ENCODE measurements at places on chromosomes 4 and X.

- no peak for DNase-seq
Measured at GRCh38 chrX:30582664-30583063, 5.1 kb upstream of the TASL start.

DNA sequence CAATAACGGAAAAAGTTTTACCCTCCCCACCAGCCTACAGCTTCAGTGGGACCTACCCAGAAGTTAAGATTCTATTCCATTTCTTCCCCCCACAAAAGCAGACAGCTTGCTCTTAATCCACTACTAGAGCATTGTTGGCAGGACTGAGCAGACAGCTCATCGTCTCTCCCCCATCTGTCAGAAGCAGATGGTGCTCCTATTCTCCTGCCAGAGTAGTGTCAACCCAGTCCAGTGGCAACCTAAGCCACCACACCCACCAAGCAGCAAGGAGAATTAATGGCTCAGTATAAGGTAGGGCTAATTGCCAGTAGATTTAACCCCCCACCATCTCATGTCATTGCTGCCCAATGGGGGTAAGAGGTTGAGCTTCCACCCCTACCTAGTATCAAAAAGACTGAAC lies 62.0 kb downstream of the AWAT2 start:
- no peak for DNase-seq

DNA sequence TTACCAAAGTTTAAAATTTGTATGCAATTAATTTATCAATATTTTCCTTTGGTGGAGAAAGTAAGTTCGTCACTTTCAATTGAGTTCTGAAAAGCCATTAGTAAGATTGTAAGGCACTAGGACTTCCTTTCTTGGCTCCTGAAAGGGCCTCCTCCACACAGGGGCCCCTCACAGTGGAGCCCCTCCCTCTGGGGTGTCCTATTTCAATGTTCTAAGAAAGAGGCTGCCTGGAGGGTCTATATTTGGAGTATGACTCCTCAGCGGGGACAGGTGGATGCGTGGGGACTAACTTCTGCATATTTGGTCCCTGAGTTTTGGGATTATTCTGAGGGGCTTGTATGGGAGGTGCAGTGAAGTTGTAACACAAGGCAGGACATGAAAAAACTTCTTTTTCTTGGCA lies 1.6 kb upstream of the ARMCX4 start:
- no peak for DNase-seq

DNA sequence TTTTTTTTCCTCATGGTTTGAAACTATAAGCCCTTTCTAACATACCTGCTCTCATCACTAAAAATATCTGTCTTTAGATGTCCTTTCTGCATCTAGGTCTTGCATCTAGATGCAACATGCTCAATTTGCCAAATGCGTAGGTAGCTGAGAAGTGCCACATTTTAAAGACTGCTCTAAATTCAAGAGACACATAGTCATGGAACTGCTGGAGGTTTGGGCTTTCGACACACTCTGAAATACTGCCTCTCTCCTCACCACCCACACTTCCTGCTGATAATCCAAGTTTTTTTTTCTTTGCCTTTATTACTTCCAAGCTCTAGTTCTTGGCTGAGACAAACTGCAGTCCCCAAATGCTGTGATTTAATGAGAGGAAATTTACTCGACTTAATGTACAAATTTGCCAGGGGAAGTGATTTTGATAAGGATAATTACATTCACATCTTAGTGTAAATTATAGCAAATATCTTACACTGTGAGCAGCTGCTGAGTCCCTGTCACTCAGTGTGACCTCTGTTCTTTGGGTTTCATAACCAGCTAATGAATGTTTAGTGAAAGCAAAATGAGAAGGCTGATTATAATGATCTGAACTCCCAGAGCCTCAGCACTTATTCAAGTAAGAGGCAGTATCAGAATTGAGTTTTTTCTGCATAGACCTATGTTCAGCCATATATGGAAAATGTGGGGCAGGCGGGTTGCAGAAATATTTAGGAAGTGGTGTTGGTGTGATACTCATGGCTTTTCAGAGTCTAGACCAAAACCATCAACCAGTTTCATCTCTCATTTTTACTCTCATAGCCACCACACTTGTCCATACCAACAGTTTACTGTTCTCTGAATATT lies 31.3 kb downstream of the DRD5 start:
- DNase-seq, result no peak
